Activated naive CD8-positive, alpha-beta T cell treated with anti-CD3 and anti-CD28 coated beads for 36 hours (primary cell): ENCODE measurements at places on chromosomes 13 and 19.

DNA sequence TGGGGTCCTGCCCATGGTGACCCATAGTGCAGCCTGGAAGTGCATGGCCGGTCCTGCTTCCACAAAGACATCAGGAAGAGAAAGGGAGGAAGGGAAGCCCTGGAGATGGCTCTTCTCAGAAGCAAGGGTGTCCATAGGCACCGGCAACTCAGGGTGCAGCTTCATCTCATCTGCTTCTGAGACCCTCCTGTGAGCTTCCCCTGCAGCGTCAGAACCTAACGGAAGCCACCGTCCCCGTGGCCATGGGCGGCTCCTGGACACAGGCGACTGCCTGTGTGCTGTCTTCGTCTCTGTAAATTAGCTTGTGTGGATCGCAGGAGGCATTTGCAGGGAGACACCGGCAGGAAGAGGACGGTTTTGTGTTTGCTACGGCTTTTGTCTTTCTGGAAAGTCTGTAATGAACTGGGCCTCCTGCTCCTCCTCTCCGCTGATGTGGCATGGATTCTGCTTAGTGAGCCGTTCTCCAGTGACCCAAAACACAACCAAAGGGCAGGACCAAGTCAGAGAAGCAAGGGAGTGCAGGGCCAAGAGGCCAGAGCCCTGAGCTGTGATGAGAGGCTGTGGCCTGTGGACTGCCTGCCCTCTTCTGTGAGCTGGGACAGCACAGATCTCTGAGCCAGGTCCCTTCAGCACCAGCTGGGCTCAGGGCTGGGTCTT lies 2.5 kb downstream of the ATP4B start:
- no peaks in the 10 kb centered on the region for H3K36me3 ChIP-seq
- peaks cover 7% of the 10 kb centered on the region for H3K4me1 ChIP-seq
- no peak overlapping the region for H3K4me3 ChIP-seq

GRCh38 chr13:99688776-99689175 lies 187.5 kb downstream of the TM9SF2 start:
- H3K27ac ChIP-seq, result no peak overlapping the region
- H3K27me3 ChIP-seq, result no peaks in the 10 kb centered on the region
- no peak for DNase-seq
- no peaks in the 10 kb centered on the region for H3K4me1 ChIP-seq
- no peaks in the 10 kb centered on the region for H3K36me3 ChIP-seq

DNA sequence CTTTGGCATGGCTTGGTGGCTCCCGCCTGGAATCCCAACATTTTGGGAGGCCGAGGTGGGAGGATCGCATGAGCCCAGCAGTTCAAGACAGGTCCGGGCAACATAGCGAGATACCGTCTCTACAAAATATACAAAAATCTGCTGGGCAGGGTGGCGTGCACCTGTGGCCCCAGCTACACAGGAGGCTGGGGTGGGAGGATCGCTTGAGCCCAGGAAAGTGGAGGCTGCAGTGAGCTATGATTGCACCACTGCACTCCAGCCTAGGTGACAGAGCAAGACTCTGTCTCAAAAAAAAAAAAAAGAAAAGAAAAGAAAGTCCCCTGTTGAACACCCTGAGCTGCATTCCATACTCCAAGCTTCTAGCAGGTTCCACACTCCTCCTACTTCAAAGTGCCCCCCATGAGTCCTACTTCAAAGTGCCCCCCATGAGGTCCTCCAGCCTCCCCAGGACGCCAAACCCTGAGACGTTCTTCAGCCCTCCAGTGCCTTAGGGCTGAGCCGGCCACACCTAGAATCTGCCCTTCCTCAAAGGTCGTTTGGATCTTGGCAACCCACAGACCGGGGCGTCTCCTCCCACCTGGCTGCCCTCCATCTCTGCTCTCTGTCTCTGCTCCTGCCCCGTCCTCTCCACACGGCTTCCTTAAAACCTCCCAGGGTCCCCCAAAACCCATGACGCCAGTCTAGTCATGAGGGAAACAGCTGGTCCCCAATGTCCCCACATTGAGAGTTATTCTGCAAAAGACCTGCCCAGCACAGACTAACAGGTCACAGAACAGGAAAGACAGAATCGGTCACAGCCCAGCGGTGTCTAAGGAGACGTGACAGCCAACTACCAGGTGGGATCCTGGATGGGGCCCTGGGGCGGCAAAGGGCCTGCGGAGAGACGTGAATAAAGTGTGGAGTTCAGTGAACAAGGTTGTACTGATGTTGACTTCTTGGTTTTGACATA lies 4.8 kb downstream of the TJP3 start:
- no peaks in the 10 kb centered on the region for H3K36me3 ChIP-seq
- no peak overlapping the region for H3K4me3 ChIP-seq
- DNase-seq, result no peak

- no peak overlapping the region for H3K27ac ChIP-seq
- no peaks in the 10 kb centered on the region for H3K36me3 ChIP-seq
- H3K4me1 ChIP-seq, result no peaks in the 10 kb centered on the region
- DNase-seq, result no peak
- no peak overlapping the region for H3K4me3 ChIP-seq
- H3K27me3 ChIP-seq, result no peaks in the 10 kb centered on the region
Observed at GRCh38 chr13:80881942-80882445, 541.1 kb upstream of the SPRY2 start.

DNA sequence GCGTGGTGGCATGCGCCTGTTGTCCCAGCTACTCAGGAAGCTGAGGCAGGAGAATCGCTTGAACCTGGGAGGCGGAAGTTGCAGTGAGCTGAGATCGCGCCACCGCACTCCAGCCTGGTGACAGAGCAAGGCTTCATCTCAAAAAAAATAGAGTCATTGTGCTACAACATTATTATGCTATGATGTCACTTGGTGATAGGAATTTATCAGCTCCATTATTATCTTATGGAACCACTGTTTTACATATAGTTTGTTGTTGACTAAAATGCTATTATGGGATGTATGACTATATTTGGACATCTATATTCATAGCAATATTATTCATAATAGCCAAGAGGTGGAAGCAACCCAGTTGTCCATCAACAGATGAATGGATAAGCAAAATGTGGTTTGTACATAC lies 26.4 kb upstream of the SLC7A1 start:
- H3K4me3 ChIP-seq, result no peak overlapping the region
- H3K27ac ChIP-seq, result no peak overlapping the region
- H3K27me3 ChIP-seq, result peaks cover 16% of the 10 kb centered on the region
- H3K36me3 ChIP-seq, result no peaks in the 10 kb centered on the region

DNA sequence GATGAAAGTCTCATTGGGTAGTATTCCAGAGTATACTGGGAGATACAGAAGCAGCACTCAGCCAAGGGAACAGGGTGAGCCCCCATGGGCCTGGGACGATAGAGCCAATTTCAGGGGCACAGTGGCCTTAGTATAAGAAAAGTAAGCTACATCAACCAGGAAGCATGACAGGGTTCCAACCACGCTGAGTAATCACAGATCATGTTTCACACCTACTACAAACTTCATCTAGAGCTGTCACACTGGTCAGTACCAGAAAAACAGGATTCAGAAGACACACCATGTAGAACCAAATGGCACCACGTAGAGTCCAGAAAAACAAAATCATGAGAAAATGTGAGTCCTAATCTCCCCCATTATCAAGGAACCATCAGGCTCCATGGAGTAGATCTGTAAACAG lies 1292.4 kb upstream of the MIR17HG start:
- H3K4me1 ChIP-seq, result no peaks in the 10 kb centered on the region
- H3K27ac ChIP-seq, result no peak overlapping the region
- no peaks in the 10 kb centered on the region for H3K36me3 ChIP-seq
- no peak for DNase-seq
- H3K4me3 ChIP-seq, result no peak overlapping the region

- H3K27me3 ChIP-seq, result no peaks in the 10 kb centered on the region
- DNase-seq, result no peak
- H3K36me3 ChIP-seq, result peaks cover 46% of the 10 kb centered on the region
- no peak overlapping the region for H3K4me3 ChIP-seq
- peaks cover 9% of the 10 kb centered on the region for H3K4me1 ChIP-seq
- H3K27ac ChIP-seq, result no peak overlapping the region
Observed at GRCh38 chr19:23789246-23789645, 30.6 kb upstream of the ZNF681 start.

DNA sequence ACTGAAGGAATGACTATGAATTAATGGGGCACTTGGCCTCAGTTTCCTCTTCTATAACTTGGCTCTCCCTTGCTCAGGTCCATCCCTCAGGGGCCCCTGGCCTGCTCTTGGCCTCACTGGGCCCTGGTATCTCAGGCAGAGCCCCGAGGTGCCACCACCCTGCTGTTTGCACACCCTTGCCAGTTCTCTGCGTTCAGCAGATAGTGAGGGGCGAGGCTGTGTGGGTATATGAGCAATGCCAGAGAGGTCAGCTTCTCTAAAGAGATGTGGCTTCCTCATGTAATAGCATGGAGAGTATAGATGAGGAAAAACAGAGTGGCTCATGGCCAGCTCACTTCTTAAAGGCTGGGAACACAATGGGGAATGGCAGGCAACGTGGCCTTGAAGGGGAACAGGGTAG lies 76.1 kb downstream of the CYSLTR2 start:
- H3K27ac ChIP-seq, result no peak overlapping the region
- DNase-seq, result no peak
- no peak overlapping the region for H3K4me3 ChIP-seq
- H3K4me1 ChIP-seq, result peaks cover 7% of the 10 kb centered on the region
- no peaks in the 10 kb centered on the region for H3K36me3 ChIP-seq

GRCh38 chr19:6103894-6104293 lies 6.4 kb downstream of the RFX2 start:
- H3K27ac ChIP-seq, result no peak overlapping the region
- peaks cover 9% of the 10 kb centered on the region for H3K36me3 ChIP-seq
- DNase-seq, result no peak
- peaks cover 4% of the 10 kb centered on the region for H3K27me3 ChIP-seq

GRCh38 chr19:6480848-6481415 lies 655 bp downstream of the DENND1C start:
- no peak for DNase-seq
- H3K4me3 ChIP-seq, result peak overlapping the region; percentile 92
- H3K27me3 ChIP-seq, result no peaks in the 10 kb centered on the region
- peaks cover 8% of the 10 kb centered on the region for H3K36me3 ChIP-seq

DNA sequence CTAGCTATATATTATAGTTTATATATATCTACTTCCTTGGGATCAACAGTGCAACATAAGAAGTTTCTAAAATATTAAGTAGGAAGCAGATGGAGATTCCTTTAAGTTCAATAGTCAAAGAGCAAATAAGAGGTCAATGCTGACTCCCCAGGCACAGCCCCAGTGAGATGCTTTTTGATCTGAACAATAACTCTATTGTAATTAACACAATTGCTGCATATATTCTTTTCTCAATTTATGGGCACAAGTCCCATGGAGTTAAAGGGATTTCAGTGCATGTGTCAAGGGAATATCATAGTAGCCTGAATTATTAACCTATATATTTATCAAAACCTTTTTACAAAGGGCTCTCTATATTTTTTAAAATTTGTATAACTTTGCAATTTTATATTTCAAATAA lies 180.8 kb downstream of the SPRY2 start:
- H3K4me1 ChIP-seq, result no peaks in the 10 kb centered on the region
- H3K4me3 ChIP-seq, result no peak overlapping the region
- DNase-seq, result no peak
- no peaks in the 10 kb centered on the region for H3K36me3 ChIP-seq
- no peaks in the 10 kb centered on the region for H3K27me3 ChIP-seq

DNA sequence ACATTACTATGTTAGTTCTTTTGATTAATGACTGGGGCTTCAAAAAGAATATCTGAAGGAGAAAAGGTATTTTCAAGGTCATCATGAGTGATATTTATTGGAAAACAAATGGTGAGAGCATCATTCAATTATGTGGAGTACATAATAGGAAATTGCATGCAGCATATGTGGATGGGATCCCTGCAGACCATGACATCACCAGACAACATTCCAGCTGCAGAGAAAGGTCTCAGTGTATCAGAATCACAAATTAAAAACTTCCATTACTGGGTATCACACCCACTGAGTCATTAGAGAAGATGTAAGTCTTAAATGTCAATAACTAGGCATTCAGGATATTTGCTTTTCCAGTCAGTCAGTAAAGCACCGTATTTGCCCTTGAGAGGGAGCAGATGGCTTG lies 574.4 kb upstream of the SLC10A2 start:
- H3K27me3 ChIP-seq, result no peaks in the 10 kb centered on the region
- no peak overlapping the region for H3K4me3 ChIP-seq
- no peak for DNase-seq
- H3K4me1 ChIP-seq, result no peaks in the 10 kb centered on the region

DNA sequence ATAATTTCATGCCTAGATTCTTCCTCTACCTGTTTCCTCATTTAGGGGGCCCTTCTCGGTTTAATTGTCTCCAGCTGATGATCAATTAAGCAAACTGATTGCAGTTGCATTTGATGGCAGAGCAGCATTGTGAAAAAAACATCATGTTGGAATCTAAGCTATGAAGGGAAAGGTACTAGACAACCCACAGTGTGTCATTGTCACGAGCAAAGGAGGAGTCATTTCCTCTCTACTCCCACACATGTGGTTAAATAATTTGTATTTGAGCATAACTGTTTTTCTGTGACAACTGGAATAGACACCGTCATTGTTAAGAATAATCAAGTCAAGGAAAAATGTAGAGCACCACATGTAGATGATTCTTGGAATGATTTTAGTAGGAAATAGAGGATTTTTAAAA lies 240.3 kb downstream of the DCT start:
- H3K27ac ChIP-seq, result no peak overlapping the region
- peaks cover 46% of the 10 kb centered on the region for H3K4me1 ChIP-seq
- H3K27me3 ChIP-seq, result no peaks in the 10 kb centered on the region
- peak; percentile 8 for DNase-seq
- no peaks in the 10 kb centered on the region for H3K36me3 ChIP-seq

DNA sequence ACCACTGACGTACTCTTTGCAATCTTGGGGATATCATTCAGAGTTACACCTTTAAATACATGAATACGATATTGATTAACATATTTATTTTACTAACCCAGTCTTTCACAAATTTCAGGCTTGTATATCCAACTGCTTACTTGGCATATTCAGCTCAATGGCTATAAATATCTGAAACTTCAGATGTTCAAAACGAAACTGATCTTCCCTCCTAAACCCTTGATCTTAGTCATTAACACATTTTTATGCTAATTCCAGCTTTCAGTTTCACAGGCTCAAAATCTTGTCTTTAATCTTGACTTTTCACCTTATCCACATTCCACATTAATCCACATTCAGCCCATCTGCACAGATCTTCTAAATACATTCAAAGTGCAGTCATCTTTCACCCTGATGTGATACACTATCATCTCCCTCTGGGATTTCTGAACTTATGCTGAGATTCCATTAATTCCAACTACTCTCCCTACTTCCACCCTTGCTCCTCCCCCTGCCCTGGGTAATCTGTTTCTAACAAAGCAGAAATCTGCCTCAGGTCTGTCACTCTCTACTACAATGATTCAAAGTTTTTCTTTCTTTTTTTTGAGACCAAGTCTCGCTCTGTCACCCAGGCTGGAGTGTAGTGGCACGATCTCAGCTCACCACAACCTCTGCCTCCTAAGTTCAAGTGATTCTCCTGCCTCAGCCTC lies 387.2 kb downstream of the GPC5 start:
- no peaks in the 10 kb centered on the region for H3K27me3 ChIP-seq
- DNase-seq, result no peak
- peaks cover 3% of the 10 kb centered on the region for H3K4me1 ChIP-seq
